ENCODE measurements at places on chromosomes 2 and 18.

GRCh38 chr2:152175012-152175367, 573 bp downstream of the STAM2 start:
- H3K36me3 ChIP-seq: no peaks in the 10 kb centered on the region
- H3K4me1 ChIP-seq: peaks cover 4% of the 10 kb centered on the region
- DNase-seq: no peak
- no peak overlapping the region for H3K27ac ChIP-seq

GRCh38 chr2:179701524-179702110, 159.8 kb downstream of the ZNF385B start:
- no peak overlapping the region for H3K27ac ChIP-seq
- H3K4me3 ChIP-seq: no peak overlapping the region
- no peak for DNase-seq
- no peaks in the 10 kb centered on the region for H3K36me3 ChIP-seq

DNA sequence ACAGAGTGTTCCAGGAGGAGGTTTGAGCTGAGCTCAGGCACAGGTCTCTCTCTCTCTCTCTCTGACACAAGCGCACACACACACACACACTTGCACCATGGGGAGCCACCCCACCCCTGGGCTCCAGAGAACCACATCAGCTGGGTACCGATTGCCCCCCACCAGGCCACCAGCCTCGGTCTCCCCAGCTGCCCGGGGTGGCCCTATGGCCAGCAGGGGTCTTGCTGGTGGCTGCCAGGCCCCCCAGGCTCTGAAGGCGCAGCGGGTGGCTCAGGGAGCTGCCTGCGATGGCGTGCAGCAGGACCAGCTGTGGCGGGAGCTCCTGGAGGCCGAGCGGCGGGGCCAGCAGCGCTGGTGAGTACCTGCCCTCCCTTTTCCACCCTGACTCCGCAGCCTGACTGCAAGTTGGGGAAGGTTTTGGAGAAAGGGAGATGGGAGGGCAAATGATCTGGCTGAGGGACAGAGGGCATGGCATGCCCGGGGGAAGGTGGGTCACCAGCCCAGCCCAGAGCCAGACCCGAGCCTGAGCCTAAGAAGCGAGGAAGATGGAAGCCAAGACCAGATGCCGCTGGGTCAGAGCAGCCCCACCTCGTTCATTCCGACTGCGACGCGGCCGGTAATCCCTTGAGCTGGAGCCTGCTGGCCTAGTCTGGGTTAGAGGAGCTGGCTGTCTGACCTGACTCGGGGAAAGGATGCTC, 21.9 kb upstream of the SLC66A3 start:
- 0 out of 2 replicates have a peak overlapping the region, but pooled peaks have one; percentile 14 for H3K27ac ChIP-seq
- DNase-seq: no peak
- H3K27me3 ChIP-seq: no peaks in the 10 kb centered on the region
- peak overlapping the region; percentile 18 for H3K4me3 ChIP-seq
- peaks cover 6% of the 10 kb centered on the region for H3K4me1 ChIP-seq
- H3K36me3 ChIP-seq: no peaks in the 10 kb centered on the region

GRCh38 chr2:94996305-94997100, 29.0 kb upstream of the MAL start:
- no peaks in the 10 kb centered on the region for H3K4me1 ChIP-seq
- no peaks in the 10 kb centered on the region for H3K36me3 ChIP-seq
- no peak overlapping the region for H3K27ac ChIP-seq
- DNase-seq: no peak
- H3K27me3 ChIP-seq: peaks cover 2% of the 10 kb centered on the region

GRCh38 chr2:47903781-47904490, 2.4 kb downstream of the FBXO11 start:
- 0 out of 2 replicates have a peak overlapping the region, but pooled peaks have one; percentile 65 for H3K27ac ChIP-seq
- H3K36me3 ChIP-seq: no peaks in the 10 kb centered on the region
- H3K27me3 ChIP-seq: no peaks in the 10 kb centered on the region
- no peak for DNase-seq

DNA sequence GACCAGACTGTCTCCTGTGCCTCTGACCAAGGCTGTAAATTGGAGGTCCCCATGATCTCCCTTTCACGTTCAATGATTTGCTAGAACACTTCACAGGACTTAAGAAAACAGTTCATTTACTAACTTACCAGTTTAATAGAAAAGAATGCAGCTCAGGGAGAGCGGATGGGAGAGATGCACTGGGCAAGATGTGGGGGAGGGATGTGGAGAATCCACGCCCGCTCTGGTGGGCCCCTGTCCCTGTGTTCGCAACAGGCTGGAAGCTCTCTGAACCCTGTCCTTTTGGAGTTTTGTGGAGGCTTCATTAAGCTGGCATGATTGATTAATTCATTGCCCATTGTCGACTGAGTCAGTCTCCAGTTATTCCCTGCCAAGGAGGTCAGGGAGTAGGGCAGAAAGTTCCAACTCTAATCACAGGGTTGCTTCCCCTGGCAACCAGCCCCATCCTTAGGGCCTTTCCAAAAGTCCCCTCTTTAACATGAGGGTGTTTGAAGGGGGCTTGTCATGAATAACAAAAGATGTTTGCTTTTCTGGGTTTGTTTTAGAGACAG, 257.1 kb downstream of the ACKR3 start:
- no peaks in the 10 kb centered on the region for H3K36me3 ChIP-seq
- H3K27ac ChIP-seq: no peak overlapping the region
- no peak overlapping the region for H3K4me3 ChIP-seq
- no peaks in the 10 kb centered on the region for H3K27me3 ChIP-seq
- no peak for DNase-seq

DNA sequence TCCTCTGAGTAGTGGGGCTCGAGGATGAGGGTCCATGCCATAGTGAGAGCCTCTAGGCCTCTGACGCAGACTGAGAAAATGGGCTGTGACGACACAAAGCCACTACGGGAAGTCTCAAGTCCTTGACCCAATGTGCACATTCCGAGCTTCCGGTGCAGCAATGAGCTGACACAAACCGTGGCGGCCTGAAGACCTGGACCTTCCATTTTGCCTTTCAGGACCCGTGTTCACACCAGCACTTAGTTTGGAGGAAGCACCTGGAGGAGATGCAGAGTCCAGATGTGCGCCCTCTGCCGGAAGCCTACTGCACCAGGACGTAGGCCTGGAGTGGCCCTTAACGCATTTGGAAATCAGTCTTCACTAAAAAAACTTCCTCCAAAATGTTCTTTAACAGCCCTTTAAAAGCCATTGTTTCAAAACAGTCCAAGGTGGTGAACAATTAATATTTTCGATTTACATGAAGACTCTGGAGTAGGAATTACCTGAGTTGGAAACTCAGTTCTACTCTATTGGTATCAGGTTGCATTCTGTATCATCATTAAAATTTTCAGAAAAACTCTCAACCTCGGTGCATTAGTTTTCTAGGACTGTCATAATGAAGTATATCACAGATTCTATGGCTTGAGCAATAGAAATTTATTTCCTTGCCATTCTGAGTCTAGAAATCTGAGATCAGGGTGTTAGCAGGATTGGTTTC, 33.9 kb downstream of the BMP10 start:
- H3K4me1 ChIP-seq: no peaks in the 10 kb centered on the region
- no peaks in the 10 kb centered on the region for H3K36me3 ChIP-seq
- no peak overlapping the region for H3K27ac ChIP-seq
- H3K27me3 ChIP-seq: no peaks in the 10 kb centered on the region

DNA sequence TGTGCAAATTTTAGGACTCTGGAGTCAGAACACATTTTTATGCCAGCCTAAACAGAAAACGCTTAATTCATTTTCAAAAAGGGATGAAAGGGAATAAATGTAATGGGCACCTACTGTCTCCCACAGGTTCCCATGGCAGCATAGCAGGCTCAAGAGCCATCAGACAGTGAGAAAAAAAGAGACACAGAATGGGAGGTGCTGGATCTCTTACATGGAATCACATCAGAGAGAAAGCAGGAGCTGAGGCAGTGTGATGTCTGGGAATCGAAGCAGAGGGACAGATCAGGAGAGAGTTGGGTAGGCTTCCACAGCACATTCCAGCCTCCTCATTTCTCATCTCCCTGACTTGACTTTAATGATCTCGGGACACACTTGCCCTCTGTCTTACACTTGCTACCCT, 684.3 kb downstream of the KCNJ3 start:
- no peak overlapping the region for H3K27ac ChIP-seq
- DNase-seq: no peak
- H3K4me1 ChIP-seq: no peaks in the 10 kb centered on the region
- no peak overlapping the region for H3K4me3 ChIP-seq
- H3K27me3 ChIP-seq: no peaks in the 10 kb centered on the region

DNA sequence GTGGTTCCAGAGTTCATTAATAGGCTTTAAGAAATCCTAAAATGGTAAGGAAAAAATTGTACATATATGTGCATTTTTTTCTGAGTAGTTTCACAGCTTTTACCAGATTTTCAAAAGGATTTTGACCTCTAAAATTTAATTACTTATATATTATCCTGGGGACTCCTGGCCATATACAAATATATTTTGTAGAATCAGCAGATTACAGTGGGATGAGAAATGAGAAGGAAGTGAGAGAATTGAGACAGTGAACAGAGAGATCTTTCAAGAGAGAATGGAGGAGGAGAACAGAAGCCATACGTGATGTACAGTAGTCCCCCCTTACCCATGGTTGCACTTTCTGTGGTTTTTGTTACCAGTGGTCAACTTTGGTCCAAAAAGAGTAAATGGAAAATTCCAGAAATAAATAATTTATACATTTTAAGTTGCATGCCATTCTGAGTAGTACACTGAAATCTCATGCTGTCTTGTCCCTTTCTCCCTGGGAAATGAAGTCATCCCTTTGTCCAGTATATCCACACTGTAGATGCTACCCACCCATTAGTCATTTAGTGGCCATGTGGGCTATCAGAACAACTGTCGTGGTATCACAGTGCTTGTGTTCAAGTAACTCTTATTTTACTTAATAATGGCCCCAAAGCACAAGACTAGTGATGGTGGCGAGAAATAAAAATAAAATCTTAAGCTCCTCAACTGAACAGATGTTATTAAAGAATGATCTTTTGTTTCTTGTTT, 130.4 kb upstream of the MYO3B start:
- H3K27me3 ChIP-seq: no peaks in the 10 kb centered on the region
- H3K27ac ChIP-seq: no peak overlapping the region
- H3K4me3 ChIP-seq: no peak overlapping the region
- no peaks in the 10 kb centered on the region for H3K36me3 ChIP-seq
- H3K4me1 ChIP-seq: no peaks in the 10 kb centered on the region

Data from H1 (cell line).